ENCODE measurements at places on chromosomes 7 and 10.

- DNase-seq: peak; percentile 90
These were observed at the start of gene ELAPOR2 for GRCh38 chr7:87059525-87060287. Gene ELAPOR2, minus strand, starts transcription at chr7:87059654. Its CDS starts 141 bp downstream, at chr7:87059513.

- DNase-seq: no peak
These were observed 185.4 kb upstream of the FOXP2 start for GRCh38 chr7:114229246-114229645.

- no peak for DNase-seq
These were observed 179.2 kb upstream of the ZMIZ1 start for GRCh38 chr10:78889536-78890063.

GRCh38 chr10:121293110-121293509 is 305.1 kb downstream of the FGFR2 start:
- DNase-seq: no peak

DNA sequence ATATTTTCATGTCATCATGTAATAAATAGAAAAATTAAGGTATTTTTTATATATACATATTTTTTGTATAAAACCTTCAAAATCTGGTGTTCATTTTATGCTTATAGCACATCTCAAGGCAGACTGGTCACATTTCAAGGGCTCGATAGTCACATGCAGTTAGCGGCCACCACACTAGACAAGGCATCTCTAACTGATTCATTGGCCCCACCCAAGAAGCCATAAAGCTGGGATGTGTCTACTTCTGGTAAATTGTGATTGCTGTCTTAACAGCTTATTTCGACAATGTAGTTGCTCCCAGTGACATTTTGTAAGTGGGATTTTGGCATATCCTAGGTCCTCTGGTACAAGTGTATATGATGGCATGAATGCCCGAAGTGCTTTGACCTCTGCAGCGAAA is 168.7 kb downstream of the FRMD4A start:
- no peak for DNase-seq

DNA sequence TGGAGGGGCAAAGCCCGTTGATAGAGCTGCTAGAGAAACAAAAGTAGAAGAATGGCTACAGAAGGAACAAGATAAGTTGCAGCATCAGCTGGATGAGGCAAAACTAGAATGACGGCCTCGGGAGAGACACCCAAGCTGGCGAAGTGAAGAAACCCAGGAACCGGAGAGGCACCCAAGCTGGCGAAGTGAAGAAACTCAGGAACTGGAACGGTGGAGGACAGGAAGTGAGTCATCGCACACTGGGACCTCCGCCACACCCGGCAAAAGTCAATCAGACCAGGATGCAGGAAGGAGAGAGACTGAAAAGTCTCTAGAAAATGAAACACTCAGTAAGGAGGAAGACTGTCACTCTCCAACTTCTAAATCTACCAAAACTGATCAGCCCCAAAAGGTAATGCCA is 133.0 kb upstream of the NEBL start:
- DNase-seq: no peak

DNA sequence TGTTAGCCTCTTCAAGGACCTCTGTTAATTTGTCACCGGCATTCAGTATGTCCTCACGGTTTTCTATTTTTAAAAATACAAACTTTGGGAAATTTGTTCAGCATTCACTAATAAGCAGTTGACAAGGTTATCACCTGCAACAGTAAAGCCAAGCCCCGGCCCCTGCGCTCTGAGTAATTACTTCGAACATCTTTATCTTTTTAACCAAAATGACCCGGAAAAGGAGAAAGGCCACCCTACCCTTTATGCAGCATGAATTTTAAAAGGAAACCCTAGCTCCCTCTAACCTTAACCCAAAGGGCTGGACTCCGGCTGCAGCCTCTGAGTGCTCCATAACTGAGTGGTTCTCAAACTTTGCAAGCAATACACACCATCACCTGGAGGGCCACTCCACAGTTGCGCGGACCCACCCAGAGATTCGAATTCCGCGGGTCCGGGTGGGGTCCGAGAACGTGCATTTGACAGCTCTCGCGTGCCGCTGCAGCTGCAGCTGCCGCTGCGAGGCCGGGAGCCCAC is 940 bp downstream of the NSMCE4A start:
- no peak for DNase-seq

DNA sequence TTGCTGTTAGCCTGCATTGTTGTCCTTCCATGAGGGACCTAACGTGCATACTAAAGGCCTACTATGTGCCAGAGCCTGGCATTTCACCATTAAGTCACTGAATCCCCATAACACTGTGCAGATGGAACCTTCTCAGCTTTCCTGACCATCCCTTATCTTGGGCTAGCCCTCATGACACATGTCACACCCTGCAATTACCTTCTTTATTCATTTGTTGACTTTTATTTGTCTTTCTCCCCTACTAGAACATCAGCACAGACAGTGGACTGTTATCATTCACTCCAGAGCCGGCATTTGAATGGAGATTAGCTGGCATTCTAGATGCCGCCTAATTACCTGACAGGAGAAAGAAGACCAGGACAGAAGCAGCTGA is 471.1 kb upstream of the GALNT17 start:
- DNase-seq: no peak

- DNase-seq: peak; percentile 50
These were observed 45.5 kb upstream of the RHOBTB1 start for GRCh38 chr10:60989400-60989876.

DNA sequence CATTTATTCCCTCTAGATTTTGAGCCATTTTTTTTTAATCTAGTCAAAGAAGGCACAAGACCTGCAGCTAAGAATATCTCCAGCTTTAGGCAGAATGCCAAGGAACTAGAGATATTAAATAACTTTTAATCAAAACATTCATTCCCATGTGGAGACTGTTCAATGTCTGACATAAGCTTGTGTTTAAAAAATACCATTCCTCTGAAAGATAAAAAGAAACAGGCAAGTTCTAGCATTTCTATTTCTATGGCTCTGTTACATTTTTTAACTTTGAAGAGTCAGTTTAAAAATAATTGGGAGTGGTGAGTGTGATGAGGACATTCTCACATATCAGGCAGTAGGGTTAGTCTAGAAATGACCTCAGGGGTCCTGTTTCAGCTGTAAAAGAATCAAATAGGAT is 48.0 kb downstream of the RHOBTB1 start:
- DNase-seq: no peak

GRCh38 chr10:89086801-89087521 is 96.4 kb downstream of the FAS start:
- peak; percentile 73 for DNase-seq

DNA sequence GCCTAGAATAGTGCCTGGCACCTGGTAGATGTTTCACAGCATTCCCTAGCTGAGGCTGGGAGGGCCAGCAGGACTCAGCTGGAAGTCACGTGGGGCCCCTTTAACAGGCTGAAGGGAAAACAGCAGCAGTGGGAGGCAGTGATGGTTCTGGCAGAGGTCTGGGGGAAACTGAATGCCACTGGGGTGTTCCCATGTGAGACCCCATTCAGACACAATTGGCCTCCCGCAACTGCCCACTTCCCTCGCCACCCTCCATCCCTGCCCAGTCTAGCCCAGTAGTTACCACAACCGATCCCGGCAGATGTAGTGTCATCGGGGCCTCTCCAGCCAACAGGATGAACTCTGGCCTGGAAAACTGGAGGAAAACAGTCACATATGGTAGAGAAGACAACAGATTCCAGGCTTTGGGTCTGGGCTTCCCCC is 38.3 kb downstream of the FRMPD2 start:
- no peak for DNase-seq

- DNase-seq: no peak
These were observed 108.8 kb downstream of the GNAI1 start for GRCh38 chr7:80243425-80243824.

DNA sequence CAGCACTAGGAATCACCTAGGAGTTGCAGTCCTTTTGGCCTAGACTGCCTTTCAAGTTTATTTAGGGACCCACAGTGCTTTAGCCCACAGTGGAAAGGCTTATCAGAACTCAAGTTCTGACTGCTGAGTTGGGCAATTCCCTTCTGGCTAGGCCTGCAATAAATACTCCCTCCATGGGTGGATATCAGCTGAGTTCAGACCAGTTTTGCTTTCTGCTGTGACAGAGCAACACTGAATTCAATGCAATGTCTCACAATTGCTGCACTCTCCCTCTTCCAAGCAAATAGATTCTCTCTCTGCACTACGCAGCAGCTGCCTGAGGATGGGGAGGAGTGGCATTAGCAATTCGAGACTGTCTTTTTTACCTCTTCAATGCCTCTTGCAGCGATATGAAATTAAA is 1153.3 kb downstream of the SORCS1 start:
- DNase-seq: no peak

- DNase-seq: no peak
These were observed 45.5 kb upstream of the GPAM start for GRCh38 chr10:112229096-112229495.

GRCh38 chr10:89332123-89332633 is 4.4 kb downstream of the IFIT3 start:
- DNase-seq: peak; percentile 77

GRCh38 chr10:14545827-14546226 is 215.1 kb upstream of the FRMD4A start:
- no peak for DNase-seq

DNA sequence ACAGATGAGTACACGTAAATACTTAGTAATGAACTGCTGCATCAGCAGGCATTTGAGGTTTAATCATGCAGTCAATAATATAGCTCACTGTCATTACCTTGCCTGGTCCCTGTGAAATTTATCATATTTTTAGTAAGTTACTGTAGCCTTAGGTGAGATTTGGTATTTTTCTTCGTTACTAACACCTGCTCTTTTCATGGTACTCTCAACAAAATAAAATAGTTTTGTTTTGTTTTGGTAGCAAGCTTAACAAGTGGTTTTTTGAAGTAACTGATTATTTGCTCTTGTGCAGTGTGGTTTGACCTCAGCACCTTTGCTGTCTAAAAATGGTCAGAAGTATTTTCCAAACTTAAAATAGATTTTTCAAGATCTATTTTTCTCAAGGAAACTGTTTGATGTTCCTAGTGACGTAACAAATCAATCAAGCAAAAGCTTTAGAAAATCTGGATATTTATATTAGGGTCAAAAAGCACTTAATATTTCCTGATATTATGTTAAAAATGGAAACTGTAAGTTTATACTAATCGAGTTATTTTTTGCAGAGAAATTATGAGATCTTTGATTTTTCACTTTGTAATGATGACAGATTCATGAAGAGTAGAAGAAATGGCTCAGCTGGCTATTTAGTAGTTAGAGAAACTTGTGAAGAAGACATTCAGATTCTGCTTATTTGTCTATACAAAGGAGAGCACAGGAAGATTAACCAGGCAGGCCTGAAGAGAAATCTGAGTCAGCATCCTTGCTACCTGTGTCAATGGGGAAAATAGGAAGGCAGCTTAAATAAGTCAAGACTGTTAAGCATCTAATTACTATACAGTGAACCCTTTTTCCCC is 21.0 kb upstream of the RPA3 start:
- no peak for DNase-seq

- no peak for DNase-seq
These were observed 36.2 kb downstream of the GOT1 start for GRCh38 chr10:99394256-99394655.

DNA sequence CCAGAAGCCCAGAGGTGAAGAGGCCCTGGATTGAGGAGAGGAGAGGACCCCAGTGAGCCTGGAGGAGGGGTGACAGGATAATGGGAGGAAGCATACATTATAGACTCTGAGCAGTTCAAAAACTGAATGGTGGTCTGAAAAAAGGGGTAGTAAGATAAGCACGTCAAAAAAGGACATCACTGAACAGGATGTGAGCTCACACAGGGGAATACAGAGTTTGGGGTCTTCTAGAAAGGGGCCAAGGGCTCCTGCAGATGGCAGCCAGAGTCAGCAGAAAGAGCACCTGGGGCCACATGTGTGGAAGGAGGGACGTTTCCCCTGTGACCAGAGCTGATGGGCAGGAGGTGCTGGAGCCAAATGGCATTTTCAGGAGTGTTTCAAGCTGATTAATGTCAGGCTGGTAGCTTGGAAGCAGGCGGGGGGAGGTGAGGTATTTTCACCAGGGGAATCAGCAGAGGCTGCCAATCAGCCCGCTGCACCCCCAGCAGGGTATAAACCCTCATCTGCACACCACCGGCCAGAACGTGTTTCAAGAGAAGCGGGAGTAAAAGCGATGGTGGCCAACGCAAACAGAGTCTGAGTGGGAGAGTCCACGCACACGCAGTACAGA is 85.8 kb downstream of the TNS3 start:
- DNase-seq: peak; percentile 58

DNA sequence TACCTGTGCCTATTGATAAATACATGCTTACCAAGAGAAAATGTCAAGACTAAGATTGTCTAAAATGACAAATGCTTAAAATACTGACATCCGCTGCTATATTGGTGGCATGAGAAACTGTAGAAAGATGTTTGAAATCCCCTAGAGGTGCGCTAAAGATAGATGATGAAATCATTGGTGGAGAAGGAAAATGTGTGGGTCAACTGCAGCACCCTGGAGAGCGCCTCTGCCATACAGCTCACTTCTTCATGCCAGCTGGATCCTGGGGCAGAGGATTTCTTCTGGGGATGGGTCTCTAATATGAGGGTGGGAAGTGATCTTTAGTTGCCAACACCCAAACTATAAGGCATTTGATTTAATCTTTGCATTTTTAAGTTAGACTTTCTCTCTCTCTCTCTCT is 680.4 kb upstream of the POM121L12 start:
- DNase-seq: peak; percentile 13

DNA sequence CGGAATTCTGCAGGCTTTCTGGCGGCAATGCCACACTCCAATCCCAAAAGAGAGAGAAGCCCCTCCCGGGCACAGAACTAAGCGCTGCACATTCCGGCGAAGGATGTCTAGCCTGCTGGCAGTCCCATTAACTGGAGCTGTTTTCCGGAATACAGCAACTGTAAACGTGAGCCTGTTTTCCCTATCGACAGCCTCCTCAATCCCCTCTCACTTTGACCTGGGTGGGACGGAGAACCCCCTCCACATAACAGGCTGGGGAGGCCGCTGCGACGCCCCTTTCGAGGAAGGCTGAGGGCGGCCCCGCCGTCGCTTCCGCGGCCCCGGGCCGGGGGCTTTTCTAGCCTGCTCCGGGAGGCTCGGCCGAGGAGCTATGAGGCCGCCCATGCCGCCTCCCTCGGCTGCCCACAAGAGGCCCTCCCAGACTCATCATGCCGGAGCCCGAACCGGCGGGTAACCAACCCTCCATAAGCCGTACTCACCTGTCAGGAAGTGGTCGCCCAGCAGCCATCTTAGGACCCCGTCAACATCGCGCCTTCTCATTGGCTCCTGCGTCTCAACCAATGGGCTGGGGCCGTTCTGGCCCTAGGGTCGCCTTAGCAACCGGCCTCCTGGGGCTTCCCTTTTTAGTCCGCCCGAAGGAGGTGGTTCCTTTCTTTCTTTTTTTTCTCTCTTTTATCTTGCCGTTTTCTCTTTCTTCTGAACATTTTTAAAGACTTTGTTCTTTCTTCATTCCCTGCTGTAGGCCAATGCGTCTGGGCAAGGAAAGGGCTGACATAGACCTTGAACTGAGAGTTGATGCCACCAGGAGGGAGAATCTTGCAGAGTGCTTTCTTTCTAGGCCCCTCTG is at the start of gene FAM204A:
Gene FAM204A (minus strand): TSS at position 534 of the 847 bp plus-strand sequence. CDS start 5,909 bp downstream, outside the sequence.
- DNase-seq: peak; percentile 97
